ENCODE measurements at places on chromosomes 12 and 14.
A peak's percentile ranks its signal among the peaks of the same experiment; 100 is the strongest.

- no peak for DNase-seq
These were observed 59.3 kb upstream of the SCAF11 start for GRCh38 chr12:46049665-46050064.

GRCh38 chr14:68270342-68270741 lies 450.8 kb downstream of the RAD51B start:
- DNase-seq: no peak

DNA sequence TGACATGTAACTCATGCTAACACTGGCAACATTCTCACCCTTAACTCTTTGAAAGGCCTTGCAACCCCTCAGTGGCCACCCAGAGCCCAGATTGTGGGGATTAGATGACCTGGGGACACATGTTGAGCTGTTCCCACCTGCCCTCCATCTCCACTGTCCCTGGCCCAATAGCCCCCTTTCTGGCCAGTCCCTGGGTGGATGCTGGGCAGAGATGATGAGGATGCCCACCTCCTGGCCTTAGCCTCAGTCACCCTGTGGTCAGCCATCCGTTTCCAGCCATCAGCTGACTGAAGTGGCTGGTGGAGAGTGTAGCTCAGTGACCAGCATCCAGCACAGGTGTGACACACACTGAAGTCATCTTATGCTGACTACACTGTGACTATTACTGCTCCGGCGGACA lies 4.7 kb downstream of the ANHX start:
- DNase-seq: no peak

DNA sequence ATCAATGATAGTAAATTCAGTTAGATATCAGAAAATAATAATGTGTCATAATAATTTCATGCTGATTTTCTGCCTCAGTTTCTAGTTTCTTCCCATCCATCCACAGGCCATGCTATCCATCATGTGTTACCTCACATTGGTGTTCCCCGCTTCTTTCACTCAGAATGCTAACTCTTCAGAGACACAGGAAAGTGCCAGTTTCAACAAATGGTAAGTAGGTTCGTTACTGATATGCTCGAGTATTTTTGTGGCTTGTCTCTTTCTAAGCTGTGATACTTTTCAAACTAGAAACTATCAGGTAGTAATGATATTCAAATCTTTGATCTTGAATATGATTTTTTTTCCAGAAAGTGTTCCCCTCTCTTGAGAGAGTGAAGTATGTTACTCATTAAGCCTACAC lies 1.5 kb downstream of the KLRB1 start:
- DNase-seq: no peak

DNA sequence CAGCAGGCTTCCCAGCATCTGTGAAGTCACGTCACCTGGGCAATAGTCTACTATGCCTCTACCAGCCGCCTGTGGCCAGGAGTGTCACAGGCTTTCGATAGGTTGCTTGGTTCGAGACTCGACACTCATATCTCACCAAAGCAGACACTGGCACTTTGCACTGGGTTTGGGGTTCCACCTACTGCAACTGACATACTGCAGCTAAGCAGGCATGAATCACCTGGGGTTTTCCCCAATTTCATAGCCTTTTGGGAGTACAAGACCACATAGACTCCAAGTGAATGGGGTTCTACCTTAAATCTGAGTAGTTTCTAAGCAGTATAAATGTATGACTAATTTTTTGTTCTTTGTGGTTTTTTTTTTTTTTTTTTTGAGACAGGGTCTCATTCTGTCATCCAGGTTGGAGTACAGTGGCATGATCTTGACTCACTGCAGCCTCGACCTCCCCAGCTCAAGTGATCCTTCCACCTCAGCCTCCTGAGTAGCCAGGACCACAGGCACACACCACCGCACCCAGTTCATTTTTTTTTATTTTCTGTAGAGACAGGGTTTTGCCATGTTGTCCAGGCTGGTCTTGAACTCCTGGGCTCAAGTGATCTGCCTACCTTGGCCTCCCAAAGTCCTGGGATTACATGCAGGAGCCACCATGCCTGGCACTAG lies 32.1 kb downstream of the DMAC2L start:
- DNase-seq: no peak

- DNase-seq: no peak
These were observed 111.1 kb upstream of the OVCH1 start for GRCh38 chr12:29608581-29608980.

DNA sequence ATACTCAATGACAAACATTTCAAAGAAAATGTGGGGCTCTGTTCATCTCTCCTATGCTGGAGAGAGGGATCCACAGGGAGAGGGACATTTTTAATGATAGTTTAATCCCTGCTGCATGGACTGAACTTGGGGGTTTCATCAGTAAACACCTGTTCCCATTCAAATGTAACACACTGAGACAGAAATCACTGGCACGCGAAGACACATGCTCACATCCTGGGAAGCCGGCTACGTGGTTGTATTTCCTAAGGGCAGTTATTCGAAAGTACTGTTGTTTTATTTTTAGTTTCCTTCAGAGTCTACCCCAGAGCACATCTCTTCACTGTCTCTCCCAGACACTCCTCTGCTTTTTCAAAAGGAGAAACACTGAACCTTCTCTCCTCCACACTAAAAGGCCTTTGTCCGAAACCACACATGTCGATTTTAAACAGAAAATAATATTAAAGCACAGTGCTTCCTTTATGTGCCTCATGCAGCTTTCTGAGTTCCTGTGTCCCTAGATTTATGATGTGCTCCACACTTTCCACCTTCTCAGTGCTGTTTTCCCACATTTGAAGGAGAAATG lies 52.8 kb downstream of the PTHLH start:
- peak; percentile 82 for DNase-seq

- no peak for DNase-seq
These were observed 52.7 kb downstream of the DAAM1 start for GRCh38 chr14:59241121-59241520.

All from COLO829 (cell line).